ENCODE measurements at places on chromosomes 6 and 20. TPM values are rescaled to one million over a fixed set of nuclear protein-coding genes. Genes with fewer than 3 reads are reported as not detected.

Gene C2
- total RNA-seq: 299 TPM

Gene SLC12A5
- 0.69 TPM for total RNA-seq

Gene LIN28B
- not detected for total RNA-seq

Gene SAMD5
- 10.8 TPM for total RNA-seq

Gene PHACTR2
- 125 TPM for total RNA-seq

Gene GINS1
- total RNA-seq: 1.0 TPM

Gene TMEM14C
- total RNA-seq: 105 TPM

Gene PLA2G7
- total RNA-seq: 2.6 TPM

Gene LYRM2
- total RNA-seq: 8.8 TPM

Gene SMOC2
- total RNA-seq: 8.6 TPM

Gene TNNC2
- total RNA-seq: 1.1 TPM

Gene OR2H1
- not detected for total RNA-seq

Gene ASCC3
- 18.4 TPM for total RNA-seq

Gene ACSS1
- total RNA-seq: 42.6 TPM

Gene SPATS1
- not detected for total RNA-seq

Gene KHDC1L
- total RNA-seq: not detected

Gene HEY2
- total RNA-seq: 3.3 TPM

Gene ADGB
- total RNA-seq: 1.4 TPM

Gene GPR6
- not detected for total RNA-seq

Gene HTR1E
- not detected for total RNA-seq

Gene PI16
- total RNA-seq: not detected

Gene KCNK5
- total RNA-seq: 34.6 TPM

Gene TMEM244
- total RNA-seq: not detected

Gene TM9SF4
- total RNA-seq: 27.2 TPM

Gene SUMO4
- 1.9 TPM for total RNA-seq

Gene OR2B6
- total RNA-seq: not detected

Gene FKBP5
- total RNA-seq: 139 TPM
